Stimulated activated CD4-positive, alpha-beta T cell treated with anti-CD3 and anti-CD28 coated beads, Interleukin-1b, Interleukin-23, amount 100 ng/mL, for 4 hours (primary cell): ENCODE measurements at places on chromosomes 13 and 19.

- DNase-seq = no peak
Observed at GRCh38 chr13:49210669-49211068, 9.5 kb upstream of the MLNR start.

- DNase-seq = no peak
Observed at GRCh38 chr13:95209109-95209508, 92.1 kb downstream of the ABCC4 start.

- DNase-seq = no peak
Observed at GRCh38 chr13:73036566-73036965, 22.2 kb upstream of the KLF5 start.

GRCh38 chr19:46984077-46985010 lies 35.3 kb upstream of the NPAS1 start:
- DNase-seq = no peak

DNA sequence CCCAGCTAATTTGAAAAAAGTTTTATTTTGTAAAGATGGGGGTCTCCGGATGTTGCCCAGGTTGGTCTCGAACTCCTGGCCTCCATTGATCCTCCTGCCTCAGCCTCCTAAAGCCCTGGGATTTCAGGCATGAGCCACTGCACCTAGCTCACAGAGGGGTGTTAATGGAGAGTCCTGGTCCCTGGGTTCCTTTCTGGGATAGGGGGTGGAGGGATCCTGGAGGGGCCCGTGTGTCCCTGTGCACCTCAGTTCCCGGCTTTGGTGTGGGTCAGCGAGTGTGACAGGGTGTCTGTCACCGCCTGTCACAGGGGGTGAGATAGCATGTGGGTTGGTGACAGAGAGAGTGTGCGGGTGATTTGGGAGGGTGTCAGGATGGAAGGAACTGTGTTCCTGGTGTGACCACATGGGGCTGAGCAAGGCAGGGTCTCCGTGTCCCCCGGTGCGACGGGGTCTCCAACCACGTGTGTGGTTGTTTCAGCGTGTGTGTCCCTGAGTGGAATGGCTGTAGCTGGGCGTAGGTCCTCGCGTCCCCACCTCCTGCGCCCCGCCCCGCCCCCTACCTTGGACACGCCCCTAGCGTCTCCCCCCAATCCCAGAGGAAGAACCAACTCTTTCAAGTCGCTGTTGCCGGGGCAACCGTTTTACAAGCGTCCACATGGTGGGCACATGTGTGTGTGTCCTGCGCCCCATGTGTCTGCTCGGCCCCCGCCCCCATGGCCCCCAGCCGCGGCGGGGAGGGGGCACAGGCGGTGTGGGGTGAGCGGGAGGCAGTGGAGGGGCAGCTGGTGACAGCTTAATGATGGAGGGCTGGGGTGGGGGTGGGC lies 2.9 kb upstream of the NRTN start:
- DNase-seq = no peak

DNA sequence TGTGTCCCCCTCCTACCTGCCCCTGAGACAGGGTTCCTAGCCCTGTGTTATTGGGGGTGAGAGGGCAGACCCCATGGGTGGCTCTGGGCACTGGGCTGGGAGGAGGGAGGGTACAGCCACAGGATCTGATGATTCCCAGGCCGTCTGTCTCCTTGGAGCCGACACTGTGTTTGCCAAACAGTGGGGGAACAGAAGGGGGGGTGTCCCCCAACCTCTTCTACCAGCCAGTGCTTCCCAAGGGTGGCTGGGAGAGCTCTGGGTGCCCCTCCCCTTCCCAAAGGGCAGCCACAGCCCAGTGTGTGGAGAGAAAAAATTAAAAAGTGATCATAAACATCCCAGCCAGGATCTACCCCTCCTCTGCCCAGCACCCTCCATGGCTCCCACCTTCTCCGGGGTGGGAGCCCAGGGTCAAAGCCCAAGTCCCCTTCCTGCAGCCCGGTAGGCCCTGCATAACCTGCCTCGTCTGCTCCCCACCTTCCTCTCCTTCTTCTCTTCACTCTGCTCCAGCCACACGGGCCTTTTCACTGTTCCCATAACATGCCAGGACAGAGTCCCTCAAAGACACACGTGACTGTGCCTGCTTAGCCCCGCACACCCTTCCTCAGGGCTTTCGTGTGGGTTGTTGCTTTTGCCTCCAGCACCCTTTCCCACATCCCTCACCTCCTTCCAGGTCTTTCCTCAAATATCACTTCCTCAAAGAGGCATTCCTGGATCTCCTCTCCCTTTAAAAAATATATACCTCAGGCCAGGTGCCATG lies 1.4 kb upstream of the PLIN4 start:
- DNase-seq = no peak

DNA sequence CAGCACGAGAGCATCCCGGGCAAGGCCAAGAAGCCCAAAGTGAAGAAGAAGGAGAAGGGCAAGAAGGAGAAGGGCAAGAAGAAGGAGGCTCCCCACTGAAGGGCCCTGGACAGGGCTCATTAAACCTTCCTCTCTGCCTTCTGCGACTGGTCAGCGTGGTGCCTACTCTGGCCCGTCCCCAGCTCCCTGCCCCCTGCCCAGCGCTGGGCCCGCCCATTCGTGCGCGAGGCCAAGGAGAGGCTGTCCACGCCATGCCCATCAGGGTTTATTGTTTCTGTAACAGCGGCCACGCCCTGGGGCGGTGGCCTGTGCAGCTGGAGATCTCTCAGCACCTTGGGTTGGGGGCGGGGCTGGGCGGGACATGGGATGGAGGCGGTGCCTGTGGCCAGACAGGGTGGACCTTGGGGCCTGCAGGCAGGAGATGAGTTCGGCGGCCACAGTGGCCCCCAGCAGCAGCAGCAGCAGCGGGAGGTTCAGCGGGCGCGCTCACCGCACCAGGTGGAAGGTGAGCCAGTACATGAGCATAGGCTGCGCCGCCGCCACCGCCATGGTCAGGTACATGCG lies 897 bp downstream of the C19orf33 start:
- DNase-seq = no peak

DNA sequence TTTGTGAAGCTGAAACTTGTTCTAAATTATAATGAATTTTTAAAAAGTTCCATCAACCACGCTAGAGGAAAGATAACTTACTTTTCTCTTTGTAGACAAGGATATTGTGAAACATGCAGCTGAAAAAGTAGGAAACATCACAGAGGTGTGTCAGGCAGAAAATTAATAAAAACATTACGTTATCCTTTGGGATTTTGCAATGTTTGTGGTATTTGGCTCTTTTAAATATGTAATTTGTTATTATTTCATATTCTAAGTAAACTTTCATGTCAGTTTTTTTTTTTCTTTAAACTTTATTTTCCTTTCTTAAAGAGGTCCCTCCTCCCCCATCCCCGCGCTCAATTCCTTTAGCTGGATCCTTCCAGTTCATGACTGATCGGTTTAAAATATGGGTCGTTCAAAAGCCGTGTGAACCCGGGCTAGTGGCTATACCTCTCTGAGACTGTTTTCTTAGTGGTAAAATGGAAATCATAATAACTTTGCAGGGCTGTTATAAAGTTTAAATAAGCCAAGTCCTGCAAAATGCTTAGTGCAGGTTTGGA lies 740 bp upstream of the CCDC61 start:
- no peak for DNase-seq

DNA sequence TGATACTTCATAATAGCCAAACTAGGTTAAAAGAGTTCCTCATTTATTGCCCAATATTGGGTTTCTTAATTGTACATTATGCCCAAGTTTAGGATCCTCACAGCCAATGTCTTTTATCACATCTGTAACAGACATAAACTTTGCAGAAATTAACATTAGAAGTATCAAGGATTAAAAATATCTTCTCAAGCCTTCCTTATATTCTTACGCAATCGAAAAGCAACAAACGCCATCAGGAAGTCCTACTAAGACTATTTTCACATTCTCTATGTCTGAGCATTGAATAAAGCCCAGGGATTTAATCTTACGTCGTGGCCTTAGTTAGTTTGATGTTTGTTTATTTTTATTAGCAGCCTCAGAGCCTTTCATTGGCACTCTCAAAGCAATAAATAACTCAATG lies 1660.4 kb upstream of the MIR17HG start:
- no peak for DNase-seq

- no peak for DNase-seq
Observed at GRCh38 chr13:50650592-50651504, 192.6 kb downstream of the DLEU7 start.

- DNase-seq = no peak
Observed at GRCh38 chr13:89748716-89749115, 1598.8 kb upstream of the MIR17HG start.

- DNase-seq = no peak
Observed at GRCh38 chr13:39767791-39768517, 112.5 kb downstream of the COG6 start.

- peak; percentile 87 for DNase-seq
Observed at GRCh38 chr19:15449620-15450527, at the start of gene WIZ. TSS of gene WIZ (minus strand) at chr19:15449956. CDS start at chr19:15448307, 1,649 bp downstream.

GRCh38 chr13:50379584-50379983 lies 364.3 kb downstream of the KCNRG start:
- DNase-seq = no peak

GRCh38 chr13:22176968-22177520 lies 506.2 kb downstream of the FGF9 start:
- no peak for DNase-seq

DNA sequence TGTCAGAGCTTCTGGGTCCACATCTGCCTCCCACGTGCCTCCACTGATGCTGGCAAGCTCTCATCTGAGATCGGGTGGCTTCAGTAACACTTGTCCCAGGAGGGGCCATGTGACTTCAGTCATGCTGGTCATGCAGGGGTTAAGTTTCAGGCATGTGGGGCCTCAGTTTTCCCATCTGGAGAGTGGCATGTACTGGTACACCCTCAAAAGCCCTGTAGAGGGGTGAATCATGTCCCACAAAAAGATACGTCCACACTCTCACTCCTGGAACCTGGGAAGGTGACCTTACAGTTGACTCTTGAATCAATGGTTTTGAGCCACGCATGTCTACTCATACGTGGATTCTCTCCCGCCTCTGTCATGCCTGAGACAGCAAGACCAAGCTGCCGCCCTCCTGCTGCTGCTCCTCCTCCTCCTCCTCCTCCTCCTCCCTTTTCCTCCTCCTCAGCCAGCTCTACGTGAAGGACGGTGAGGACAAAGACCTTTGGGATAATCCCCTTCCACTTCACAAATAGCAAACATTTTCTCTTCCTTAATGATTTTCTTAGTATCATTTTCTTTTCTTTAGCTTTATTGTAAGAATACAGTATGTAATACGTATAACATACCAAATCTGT lies 53.7 kb downstream of the COMP start:
- no peak for DNase-seq

DNA sequence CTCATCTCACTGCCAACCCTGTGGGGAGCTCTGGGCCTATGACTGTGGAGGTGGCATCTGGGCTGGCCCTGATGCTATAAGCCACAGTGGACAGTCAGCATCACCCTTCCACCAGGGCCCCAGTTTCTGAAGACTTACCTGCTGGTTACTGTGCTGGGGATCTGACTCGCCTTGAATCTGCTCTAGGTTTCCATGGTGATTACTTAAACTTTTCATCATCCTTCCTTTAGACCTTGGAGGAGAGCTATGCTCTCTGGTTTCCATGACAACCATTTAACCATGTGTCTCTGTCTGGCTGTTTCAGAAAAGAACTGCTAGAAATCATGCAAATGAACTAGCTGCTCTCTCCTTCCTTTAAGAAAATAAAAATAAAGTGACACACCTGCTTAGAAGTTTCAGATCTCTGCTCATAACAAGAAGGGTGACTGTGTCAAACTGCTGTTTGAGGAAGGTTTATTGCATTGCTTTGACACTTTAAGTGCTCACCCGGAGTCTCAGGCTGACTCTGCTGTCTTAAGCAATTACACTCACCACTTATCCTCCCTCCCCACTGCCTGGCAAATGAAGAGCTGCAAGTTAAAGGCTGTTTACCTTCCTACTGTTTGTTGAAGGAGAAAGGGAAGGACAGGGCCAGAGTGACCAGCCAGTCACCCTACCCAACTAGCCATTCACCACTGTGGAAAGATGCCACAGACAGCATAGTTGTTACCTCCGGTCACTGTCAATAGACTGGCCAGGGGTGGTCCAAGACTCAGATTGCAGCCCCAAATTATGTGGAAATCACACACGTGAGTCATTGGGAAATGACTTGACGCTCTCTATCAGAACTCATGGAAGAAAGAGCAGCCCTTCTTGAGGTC lies 87.6 kb downstream of the HSPH1 start:
- no peak for DNase-seq

DNA sequence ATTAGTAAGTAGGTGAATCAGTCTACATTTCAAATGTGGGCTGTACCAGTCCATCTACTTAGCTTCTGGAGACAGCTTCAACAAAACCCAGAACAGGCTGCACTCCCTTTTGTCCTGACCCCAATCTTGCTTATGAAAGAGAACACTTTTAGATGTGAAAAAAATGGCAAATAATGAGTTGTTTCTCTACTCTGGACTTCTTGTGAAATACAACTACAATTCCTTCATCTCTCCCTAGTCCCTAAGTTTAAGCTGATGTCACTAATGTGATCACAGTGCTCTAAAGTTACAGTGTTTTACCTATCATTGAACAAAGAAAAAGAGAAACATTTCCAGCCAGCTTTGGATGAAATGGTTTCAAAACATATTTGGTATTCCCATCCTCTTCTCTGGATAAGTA lies 183.9 kb downstream of the LHFPL6 start:
- DNase-seq = no peak

DNA sequence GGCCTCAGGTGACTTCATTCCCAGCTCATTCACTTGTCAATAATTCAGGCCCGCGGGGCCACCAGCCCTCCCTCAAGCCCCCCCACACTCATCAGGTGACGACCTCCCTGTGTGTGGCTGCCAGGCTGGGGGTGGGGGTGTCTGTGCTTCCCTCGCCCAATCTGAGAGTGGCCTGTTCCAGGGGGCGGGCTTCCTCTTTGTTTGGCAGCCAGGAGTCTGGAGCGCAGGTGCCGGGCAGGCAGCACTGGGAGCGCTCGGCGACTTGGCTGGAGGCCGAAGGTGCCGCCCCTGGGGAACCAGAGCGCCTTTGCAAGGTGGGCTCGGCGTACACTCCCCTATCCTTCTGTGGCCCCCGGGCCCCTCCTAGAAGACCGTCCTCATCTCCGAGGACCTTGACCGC lies 5.4 kb upstream of the ZNF98 start:
- DNase-seq = no peak

GRCh38 chr13:43698758-43699157 lies 88.0 kb downstream of the ENOX1 start:
- no peak for DNase-seq

GRCh38 chr19:38731654-38732301 lies 12.5 kb downstream of the CAPN12 start:
- no peak for DNase-seq

GRCh38 chr19:48174445-48175030 lies 4.1 kb downstream of the ZSWIM9 start:
- DNase-seq = no peak

GRCh38 chr13:51113186-51113881 lies 2.3 kb upstream of the C13orf42 start:
- DNase-seq = no peak

- no peak for DNase-seq
Observed at GRCh38 chr13:102400675-102401145, 1.1 kb downstream of the FGF14 start.

GRCh38 chr13:97023117-97023516 lies 28.8 kb upstream of the OXGR1 start:
- DNase-seq = no peak

- no peak for DNase-seq
Observed at GRCh38 chr13:72166102-72166650, 299.2 kb upstream of the DACH1 start.
